Lower lobe of right lung (tissue), 2 donors: ENCODE measurements at places on chromosomes 6 and 20. TPM values are rescaled to one million over a fixed set of nuclear protein-coding genes. Genes with fewer than 3 reads are reported as not detected.

DNA sequence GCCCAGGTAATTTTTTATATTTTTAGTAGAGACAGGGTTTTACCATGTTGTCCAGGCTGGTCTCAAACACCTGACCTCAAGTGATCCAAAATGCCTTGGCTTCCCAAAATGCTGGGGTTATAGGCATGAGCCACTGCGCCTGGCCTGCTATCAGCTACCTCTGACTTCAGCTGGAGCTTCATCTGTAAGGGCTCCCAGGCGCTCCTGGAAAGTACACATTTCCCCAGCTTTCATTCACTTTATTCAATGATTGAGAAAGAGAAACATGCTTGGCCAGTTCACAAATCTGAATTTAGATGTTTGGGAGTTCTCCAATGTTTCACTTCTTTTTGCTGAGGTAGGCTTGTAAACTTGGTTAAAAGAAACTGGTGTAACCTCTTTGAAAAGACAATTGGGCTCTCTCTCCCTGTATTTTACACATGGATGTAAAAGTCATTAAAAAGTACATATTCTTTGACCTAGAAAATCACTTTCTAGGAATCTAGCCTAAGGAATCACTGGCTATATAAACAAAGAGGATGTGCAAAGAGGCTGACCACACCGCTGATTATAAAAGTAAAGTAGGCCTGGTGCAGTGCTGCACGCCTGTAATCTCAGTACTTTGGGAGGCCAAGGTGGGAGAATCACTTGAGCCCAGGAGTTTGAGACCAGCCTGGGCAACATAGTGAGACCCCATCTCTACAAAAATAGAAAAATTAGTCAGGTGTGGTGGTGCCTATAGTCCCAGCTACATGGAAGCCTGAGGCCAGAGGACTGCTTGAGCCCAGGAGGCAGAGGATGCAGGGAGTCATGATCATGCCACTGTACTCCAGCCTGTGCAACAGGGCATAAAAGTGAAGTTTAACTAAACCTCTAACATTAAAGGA is 128.9 kb downstream of the BACH2 start:
- no peaks in the 10 kb centered on the region for H3K36me3 ChIP-seq
- H3K4me1 ChIP-seq, result no peaks in the 10 kb centered on the region
- H3K27me3 ChIP-seq, result no peaks in the 10 kb centered on the region
- no peak overlapping the region for H3K4me3 ChIP-seq
- no peak overlapping the region for H3K27ac ChIP-seq

DNA sequence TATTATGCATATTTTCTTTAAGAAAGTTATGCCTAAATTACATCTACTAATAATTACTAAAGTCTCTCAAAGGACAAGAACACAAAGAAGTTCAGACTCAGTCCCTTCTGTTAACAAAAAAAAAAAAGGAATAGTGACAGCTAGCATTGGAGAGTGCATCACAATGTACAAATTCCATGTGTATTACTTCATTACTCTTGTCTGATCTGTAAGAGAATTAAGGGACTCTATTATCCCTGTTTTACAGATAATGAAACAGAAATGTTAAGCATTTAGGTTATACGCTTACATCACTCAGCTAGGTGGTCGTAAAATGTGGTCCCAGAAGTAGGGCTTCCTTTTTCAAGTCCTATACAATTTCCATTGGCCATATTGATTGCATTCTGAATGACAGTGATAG is 17.2 kb upstream of the VNN1 start:
- H3K4me3 ChIP-seq, result no peak overlapping the region
- DNase-seq, result no peak
- H3K4me1 ChIP-seq, result peaks cover 33% of the 10 kb centered on the region
- H3K27me3 ChIP-seq, result no peaks in the 10 kb centered on the region
- no peak overlapping the region for H3K27ac ChIP-seq

LYRM2 gene
- total RNA-seq, result 35.5 TPM

GRCh38 chr20:5474646-5475550 is 158.1 kb upstream of the PROKR2 start:
- H3K4me1 ChIP-seq, result no peaks in the 10 kb centered on the region
- H3K27ac ChIP-seq, result no peak overlapping the region
- no peaks in the 10 kb centered on the region for H3K27me3 ChIP-seq
- no peak overlapping the region for H3K4me3 ChIP-seq
- DNase-seq, result no peak

CLPSL1 gene
- not detected for total RNA-seq

GRCh38 chr6:157274471-157275226 is 48.7 kb downstream of the TMEM242 start:
- peaks cover 17% of the 10 kb centered on the region for H3K4me1 ChIP-seq
- peak overlapping the region; percentile 80 for H3K27ac ChIP-seq
- H3K36me3 ChIP-seq, result no peaks in the 10 kb centered on the region
- H3K27me3 ChIP-seq, result no peaks in the 10 kb centered on the region
- H3K4me3 ChIP-seq, result peak overlapping the region; percentile 75
- peak; percentile 85 for DNase-seq

DNA sequence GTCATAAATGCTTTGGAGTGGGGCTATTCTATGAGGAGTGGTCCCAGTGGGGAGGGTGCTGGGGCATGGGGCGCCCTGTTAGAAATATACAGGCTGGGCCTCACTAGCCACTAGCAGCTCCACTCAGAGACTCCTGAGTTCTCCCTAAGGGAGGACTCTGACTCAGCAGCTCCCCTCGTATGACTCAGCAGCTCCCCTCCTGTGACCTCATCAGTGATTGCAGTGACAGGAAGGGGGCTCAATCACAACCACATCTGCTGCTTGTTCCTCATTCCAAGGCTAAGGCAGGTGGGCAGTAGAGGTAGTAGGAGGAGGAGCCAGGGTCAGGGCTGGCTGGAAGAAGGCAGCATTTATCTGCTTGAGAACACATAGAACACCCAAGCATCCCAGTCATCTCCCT is 73.7 kb downstream of the PRND start:
- peaks cover 85% of the 10 kb centered on the region for H3K36me3 ChIP-seq
- DNase-seq, result no peak

DNA sequence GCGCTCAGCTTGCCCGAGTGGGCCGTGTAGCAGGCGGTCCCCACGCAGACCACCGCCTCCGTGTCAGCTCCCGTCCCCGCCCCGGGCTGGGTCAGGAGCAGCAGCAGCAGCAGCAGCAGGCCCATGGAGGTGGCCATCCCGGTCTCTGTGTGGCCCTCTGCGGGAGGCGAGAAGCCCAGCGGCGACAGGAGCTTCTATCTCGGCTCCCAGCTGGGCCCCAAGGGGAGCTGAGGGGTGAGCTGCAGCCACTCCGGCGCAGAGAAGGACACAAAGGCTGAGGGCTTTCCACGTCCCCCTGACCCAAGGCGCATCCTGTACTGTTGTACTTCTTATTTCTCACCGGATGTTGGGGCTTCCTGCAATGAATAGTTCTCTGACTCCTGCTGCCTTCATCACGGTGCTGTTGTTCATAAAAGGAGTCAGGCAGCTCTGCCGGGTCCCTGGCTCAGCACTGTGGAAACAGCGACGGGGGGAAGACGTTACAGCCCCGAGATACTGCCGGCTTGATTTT is at the start of gene CD93:
CD93 (minus strand) TSS at position 269 of the 511 bp plus-strand sequence; CDS start at position 137, 132 bp downstream.
- H3K4me3 ChIP-seq, result peak within 1 kb of the TSS; percentile 56
- no peaks in the 10 kb centered on the region for H3K36me3 ChIP-seq
- peaks cover 52% of the 10 kb centered on the region for H3K4me1 ChIP-seq
- no peaks in the 10 kb centered on the region for H3K27me3 ChIP-seq
- H3K27ac ChIP-seq, result peak within 1 kb of the TSS; percentile 93

DNA sequence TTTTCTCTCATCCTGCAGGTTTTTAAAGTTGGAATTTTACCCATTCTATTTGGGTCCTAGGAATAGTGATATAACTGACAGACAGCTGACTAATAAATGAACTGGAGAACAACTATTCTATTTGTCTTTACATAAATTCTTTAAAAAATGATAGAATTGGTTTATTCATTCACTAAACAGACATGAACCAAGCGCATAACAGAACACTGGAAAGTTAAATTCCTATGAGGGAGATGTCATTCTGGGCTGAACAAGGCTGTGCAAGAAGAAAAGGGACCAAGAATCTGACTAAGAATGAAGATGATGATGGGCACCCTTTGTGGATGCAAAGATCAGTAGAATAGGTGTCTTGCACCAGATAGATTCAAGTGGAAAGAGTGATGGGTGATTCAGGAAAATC is 256.3 kb upstream of the SASH1 start:
- DNase-seq, result no peak
- no peaks in the 10 kb centered on the region for H3K27me3 ChIP-seq
- no peak overlapping the region for H3K4me3 ChIP-seq
- H3K27ac ChIP-seq, result no peak overlapping the region
- H3K4me1 ChIP-seq, result no peaks in the 10 kb centered on the region

DNA sequence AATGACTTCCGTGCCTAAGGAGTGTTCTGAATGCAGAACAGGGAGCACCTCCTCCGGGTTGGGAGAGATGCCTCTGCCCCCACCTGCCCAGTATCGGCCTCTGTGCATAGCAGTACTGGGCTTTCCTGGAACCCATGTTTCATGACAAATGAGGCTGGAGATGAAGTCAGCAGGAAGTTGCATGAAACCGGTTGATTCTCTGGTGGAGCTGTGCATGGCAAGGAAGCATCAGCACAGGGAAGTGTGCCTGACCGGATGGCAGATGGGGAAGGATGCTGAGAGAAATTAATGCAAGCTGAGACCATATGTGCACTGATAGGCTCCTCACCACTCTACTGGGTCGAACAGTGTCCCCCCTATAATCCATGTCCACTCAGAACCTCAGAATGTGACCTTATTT is 155.5 kb downstream of the CDH26 start:
- H3K4me1 ChIP-seq, result peaks cover 13% of the 10 kb centered on the region
- DNase-seq, result no peak
- no peaks in the 10 kb centered on the region for H3K36me3 ChIP-seq
- no peak overlapping the region for H3K4me3 ChIP-seq
- H3K27me3 ChIP-seq, result peaks cover 3% of the 10 kb centered on the region

DNA sequence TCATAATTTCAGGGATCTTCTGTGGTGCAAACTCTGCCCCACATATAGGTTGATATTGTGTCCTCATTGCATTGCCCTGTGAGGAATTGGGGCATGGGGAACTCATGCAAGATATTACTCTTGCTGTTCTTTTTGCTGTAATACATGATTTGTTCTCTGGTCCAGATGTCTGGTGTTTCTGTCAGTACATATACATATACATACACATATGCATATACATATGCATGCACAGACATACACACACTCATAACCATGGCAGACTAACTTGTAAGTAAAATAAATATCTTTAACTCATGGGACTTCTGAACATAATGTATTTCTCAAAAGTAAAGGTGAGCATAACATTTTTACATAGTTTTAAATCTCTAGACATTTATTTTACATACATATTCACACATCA is 438.3 kb downstream of the CD109 start:
- no peaks in the 10 kb centered on the region for H3K36me3 ChIP-seq
- H3K4me3 ChIP-seq, result no peak overlapping the region
- no peaks in the 10 kb centered on the region for H3K27me3 ChIP-seq
- H3K27ac ChIP-seq, result no peak overlapping the region
- H3K4me1 ChIP-seq, result no peaks in the 10 kb centered on the region

GSTA3 gene
- 2.1 TPM for total RNA-seq

DSP gene
- total RNA-seq, result 22.8 TPM

DNA sequence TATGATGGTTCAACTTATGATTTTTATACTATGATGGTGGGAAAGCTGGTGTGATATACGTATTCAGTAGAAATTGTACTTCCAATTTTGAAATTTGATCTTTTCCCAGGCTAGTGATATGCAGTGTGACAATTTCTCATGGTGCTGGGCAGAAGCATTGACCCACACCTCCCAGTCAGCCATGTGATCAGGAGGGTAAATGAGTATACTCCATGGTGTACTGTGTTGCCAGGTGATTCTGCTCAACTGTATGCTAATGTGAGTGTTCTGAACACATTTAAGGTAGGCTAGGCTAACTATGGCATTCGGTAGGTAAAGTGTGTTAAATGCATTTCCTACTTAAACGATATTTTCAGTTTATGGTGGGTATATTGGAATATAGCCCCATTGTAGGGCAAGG is 19.1 kb downstream of the PTPRA start:
- no peak overlapping the region for H3K27ac ChIP-seq
- H3K4me1 ChIP-seq, result peaks cover 13% of the 10 kb centered on the region
- H3K4me3 ChIP-seq, result no peak overlapping the region
- no peaks in the 10 kb centered on the region for H3K27me3 ChIP-seq
- no peak for DNase-seq
- no peaks in the 10 kb centered on the region for H3K36me3 ChIP-seq

- DNase-seq, result no peak
- no peaks in the 10 kb centered on the region for H3K27me3 ChIP-seq
- no peak overlapping the region for H3K27ac ChIP-seq
- no peaks in the 10 kb centered on the region for H3K36me3 ChIP-seq
- no peak overlapping the region for H3K4me3 ChIP-seq
- no peaks in the 10 kb centered on the region for H3K4me1 ChIP-seq
Observed at GRCh38 chr6:15987569-15987968, 141.3 kb upstream of the MYLIP start.

DNA sequence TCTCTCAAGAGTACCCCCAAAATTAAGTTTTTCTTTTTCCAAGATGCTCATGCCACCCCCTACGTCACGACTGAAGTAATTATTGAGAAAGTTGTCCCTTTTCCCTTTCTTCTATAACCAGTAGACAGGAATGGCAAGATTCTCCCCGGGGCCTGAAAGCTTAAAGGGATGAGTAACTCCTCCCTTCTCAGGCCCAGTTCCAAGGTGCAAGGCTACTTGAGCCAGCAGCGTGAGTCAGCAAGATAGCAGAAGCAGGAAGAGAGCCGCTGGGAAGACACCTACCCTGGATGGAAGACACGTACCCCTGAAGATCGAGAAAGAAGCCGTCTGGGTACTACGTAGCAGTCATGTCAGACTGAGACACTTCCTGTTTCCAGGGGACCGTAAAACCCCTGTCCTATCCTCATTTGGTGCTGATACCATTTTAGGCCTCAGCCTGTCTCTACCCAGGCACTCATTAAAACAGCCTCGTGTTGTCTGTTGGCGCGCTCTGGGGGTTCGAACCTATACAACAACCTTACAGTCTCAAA is 241.0 kb downstream of the ADGRG6 start:
- no peak for DNase-seq
- no peak overlapping the region for H3K27ac ChIP-seq
- H3K4me3 ChIP-seq, result no peak overlapping the region
- no peaks in the 10 kb centered on the region for H3K27me3 ChIP-seq
- H3K4me1 ChIP-seq, result no peaks in the 10 kb centered on the region
- no peaks in the 10 kb centered on the region for H3K36me3 ChIP-seq

IP6K3 gene
- 3.5 TPM for total RNA-seq

TOX2 gene
- 16.3 TPM for total RNA-seq

GRCh38 chr20:375265-375889 is 5.2 kb upstream of the TRIB3 start:
- no peaks in the 10 kb centered on the region for H3K36me3 ChIP-seq
- no peak overlapping the region for H3K4me3 ChIP-seq
- no peak overlapping the region for H3K27ac ChIP-seq
- no peak for DNase-seq
- peaks cover 32% of the 10 kb centered on the region for H3K4me1 ChIP-seq
- no peaks in the 10 kb centered on the region for H3K27me3 ChIP-seq

GRCh38 chr6:140462453-140463311 is 1088.2 kb upstream of the CITED2 start:
- H3K4me3 ChIP-seq, result no peak overlapping the region
- peaks cover 23% of the 10 kb centered on the region for H3K4me1 ChIP-seq
- H3K27ac ChIP-seq, result peak overlapping the region; percentile 63
- no peaks in the 10 kb centered on the region for H3K27me3 ChIP-seq
- no peak for DNase-seq
